ENCODE measurements at places on chromosomes 11 and 22. TPM values are rescaled to one million over a fixed set of nuclear protein-coding genes. Genes with fewer than 3 reads are reported as not detected.

Gene MTA2
- total RNA-seq, result 203 TPM

Gene HBG2
- not detected for total RNA-seq

Gene HTR3A
- not detected for total RNA-seq

Gene GGTLC3
- not detected for total RNA-seq

Gene PGR
- under 0.01 TPM for total RNA-seq

Gene TBX10
- total RNA-seq, result not detected

Gene MS4A15
- not detected for total RNA-seq

Gene OR6A2
- total RNA-seq, result 0.43 TPM

Gene OR51E1
- not detected for total RNA-seq

Gene SOX6
- total RNA-seq, result under 0.01 TPM

Gene GSTT2B
- 11.4 TPM for total RNA-seq

Gene NAALAD2
- total RNA-seq, result 0.66 TPM

Gene TEX12
- total RNA-seq, result 0.43 TPM

Gene CDHR5
- total RNA-seq, result not detected

Gene P2RX3
- not detected for total RNA-seq

Gene TPBGL
- total RNA-seq, result 0.07 TPM

Gene ROBO4
- 265 TPM for total RNA-seq

Gene SLC37A2
- total RNA-seq, result 0.57 TPM

Gene APOBEC3B
- total RNA-seq, result 5.9 TPM

Data from thoracic aorta endothelial cell (primary cell).